CD4-positive, alpha-beta T cell treated with Interleukin-21 for 1 hour (primary cell): ENCODE measurements at places on chromosomes 7 and 10.

DNA sequence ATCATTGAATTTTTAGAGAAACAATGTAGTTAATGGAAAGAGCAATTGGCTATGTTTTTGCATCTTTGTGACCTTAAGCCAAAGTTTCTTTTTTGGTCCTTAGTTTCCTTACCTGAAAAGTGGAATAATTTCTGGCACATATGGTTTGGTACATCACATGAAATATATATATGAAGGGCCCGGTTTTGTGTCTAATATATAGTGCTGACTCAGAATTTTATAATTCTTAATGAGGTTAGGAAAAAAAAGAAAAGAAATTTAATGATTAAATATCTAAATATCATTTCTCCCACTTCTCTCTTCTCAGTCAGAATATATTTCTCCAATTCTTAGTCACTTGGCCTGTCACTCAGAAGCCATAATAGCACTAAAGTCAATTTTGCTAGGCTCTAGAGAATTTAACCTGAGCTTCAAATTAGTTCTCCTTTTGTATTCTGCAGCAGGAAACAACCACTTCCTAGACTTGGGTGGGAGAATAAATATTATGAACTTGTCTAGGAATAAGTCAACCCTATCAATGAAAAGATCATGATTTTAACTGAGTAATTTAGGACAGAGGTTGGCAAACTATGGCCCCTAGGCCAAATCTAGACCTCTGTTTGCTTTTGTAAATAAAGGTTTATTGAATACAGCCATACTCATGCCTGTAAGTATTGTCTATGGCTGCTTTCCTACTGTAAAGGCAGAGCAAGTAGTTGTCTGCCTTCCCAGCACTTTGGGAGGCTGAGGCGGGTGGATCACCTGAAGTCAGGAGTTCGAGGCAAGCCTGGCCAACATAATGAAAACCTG lies 34.6 kb downstream of the PPP1R9A start:
- DNase-seq = no peak

GRCh38 chr10:89269433-89270152 lies 18.0 kb upstream of the LIPA start:
- DNase-seq = no peak

DNA sequence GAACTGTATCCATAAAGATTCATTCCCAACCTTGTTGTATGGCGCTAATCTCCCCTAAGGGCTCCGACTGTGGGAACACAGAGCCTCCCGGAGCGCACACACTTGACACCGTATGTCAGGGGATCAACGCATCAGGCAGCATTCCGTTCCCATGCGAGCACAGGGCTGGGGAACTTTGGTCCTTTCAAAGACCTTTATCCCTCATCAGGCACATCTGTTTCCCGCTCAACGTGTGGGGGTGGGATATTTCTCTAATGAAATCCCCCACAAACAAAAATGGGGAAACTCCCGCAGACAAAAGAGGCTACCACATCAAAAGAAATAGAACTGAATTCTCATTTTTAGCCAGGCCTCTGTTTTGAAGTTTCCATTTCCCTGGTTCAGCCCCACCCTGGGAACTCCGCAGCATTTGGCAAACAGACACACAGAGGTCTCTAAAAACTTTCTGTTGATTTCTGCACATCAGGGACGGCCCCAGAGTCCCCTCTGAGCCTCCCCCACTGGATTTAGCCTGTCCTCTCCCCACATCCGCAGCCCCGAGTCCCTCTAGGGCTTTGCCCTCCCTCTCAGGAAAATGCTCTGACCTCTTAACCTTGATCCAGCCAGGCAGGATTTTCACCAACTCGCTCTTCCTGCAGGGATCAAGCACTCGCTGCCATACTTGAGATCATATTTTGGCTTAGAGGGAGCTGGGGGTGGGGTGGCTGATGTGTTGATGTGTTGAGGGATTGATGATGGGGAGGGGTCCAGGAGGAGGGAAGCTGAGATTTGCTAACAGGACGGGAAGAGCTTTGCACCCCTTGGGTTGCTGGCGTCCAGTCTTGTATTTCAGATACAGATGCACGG lies 6.6 kb downstream of the CPA5 start:
- no peak for DNase-seq

GRCh38 chr7:118734541-118734940 lies 510.0 kb downstream of the ANKRD7 start:
- no peak for DNase-seq

GRCh38 chr10:49410365-49411074 lies 14.6 kb upstream of the DRGX start:
- no peak for DNase-seq

DNA sequence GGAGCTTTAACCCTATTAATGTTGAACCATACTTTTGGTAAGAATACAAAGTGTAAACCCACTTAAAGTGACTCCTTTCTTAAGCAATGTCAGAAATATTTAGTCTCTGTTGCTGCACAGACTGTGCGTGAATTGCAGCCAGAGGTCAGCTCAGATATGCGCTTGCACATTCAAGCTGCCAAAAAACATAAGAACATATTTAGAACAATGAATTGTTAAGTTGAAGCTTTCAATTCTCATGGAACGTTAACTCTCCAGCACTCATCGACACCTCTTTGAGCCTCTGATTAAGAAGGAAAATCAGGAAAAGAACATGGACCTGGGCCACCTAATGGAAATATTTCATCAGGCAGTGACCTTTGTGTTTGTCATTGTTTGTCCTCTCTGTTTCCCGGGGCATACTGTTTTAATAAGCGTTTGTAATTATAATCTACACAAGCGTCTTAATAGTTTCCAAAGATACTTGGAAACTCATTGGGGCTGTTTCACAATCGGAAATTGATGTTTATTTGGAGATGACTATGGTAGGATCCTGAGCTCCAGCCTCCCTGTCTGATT lies 193.0 kb upstream of the CELF2 start:
- DNase-seq = no peak
